ENCODE measurements at places on chromosomes 6 and 20. TPM values are rescaled to one million over a fixed set of nuclear protein-coding genes. Genes with fewer than 3 reads are reported as not detected.

DNA sequence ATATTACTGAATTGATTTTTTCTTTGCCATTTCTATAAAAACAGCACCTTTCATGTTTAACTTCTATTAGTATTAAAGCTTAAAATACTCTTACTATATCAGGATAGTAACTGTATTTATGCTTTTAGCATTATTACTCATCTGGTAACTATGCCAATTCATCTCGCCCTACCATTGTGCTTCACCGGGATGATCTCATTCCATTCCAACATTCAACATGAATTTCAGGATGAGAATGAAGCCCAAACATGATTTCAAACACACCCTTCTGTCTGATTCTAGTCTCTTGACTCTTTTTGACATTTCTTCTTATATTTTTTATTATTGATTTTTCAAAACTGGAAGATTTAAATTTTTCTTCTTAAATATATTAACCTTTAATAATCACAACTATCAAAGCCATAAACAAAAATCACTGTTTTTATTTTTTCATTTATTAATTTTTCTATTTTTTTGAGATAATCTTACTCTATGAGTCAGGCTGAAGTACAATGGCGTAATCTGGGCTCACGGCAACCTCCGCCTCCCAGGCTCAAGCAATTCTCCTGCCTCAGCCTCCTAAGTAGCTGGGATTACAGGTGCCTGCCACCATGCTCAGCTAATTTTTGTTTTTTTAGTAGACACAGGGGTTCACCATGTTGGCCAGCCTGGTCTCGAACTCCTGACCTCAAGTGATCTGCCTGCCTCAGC is 46.7 kb downstream of the GJA1 start:
- DNase-seq: peak; percentile 75

DNA sequence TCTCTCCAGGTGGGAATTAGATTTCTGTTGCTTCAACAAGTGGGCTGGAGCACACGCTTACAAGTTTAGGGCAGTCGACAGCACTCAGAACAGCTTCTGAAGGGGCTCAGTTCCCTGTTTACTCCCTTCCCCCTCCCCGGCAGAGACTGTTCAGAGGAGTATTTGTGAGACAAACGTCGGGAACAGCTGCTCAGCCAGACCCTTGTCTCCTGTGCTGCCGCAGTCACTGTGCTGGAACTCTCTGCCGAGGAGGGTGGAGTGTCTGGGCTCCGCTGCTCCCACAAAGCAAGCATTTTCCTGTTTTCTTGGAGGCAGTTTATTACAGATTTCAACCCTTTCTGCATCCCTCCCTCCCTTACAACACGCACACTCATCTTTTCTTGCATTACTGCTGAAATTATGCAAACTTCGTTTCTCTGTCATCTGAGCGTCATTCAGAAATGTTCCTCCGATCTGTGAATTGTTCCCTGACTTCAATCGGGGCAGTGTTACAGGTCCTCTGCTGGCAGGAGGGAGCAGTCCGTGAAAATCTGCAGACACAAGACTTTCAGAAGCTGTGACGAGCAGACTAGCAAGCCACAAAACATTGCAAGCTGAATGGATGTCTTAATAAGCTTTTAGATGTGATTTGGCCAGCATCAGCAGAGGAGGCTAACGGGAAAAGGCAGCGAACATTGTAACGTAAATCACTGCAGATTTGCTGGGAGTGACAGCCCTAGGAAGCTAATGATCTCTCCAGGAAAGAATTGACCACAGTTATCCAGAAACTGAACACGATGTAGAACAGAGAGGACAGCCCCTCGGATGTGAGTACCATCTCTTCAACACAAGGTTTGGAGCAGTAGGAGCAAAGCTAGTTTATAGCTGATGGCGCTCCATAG is 76.2 kb downstream of the LYRM2 start:
- peak; percentile 15 for DNase-seq

- DNase-seq: peak; percentile 21
These were observed 144.8 kb upstream of the FOXA2 start for GRCh38 chr20:22729180-22729579.

DNA sequence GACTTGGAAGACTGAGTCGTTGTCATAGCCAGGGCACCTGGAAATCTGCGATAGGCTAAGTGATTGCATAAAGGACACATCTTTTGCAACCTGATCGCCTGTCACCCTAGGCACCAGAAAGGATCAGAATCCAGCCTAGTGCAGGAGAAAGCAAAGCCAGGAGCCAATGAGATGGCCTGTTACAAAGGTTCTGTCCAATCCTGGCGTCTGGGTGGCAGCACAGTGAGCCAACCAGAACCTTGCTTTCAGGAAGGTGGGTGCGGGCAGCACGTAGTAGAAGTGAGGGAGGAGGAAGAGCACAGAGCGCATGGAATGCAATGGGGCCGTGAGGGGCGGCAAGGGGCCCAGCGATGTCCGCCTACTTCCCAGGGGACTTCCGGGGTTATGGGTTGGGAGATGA is 120.4 kb upstream of the GGTLC1 start:
- DNase-seq: no peak

DNA sequence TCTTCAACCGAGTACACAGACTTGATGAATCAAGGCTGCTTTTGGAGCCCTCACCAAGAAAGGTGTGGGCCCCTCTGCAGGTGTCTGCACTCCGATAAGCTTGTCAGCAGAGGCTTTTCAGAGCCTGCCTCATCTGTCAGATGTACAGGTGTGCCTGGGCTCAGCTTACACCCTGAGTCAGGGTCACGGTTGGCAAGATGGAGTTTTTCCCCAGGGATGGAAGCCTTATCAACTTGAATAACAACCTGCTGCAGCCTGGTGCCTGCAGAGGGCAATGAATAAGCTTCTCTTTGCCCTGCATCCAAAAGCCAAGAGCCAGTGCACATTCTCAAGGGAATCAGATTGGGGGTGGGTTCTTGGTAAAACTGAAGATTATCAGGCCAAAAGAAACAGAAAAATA is 427.1 kb downstream of the CD83 start:
- no peak for DNase-seq

DNA sequence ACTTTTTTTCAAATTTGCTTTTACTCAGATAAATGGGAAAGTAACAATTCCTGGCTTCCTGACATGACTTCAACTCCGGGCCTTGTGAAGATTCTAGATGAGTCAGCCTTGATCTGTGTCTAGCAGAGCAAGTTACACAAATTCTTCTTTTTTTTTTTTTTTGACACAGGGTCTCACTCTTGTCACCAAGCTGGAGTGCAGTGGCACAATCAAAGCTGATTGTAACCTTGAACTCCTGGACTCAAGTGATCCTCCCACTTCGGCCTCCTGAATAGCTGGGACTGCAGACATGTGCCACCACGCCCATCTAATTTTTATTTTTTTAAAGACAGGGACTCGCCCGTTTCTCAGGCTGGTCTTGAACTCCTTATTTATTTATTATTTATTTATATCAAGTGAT is 7.3 kb upstream of the ARHGAP18 start:
- DNase-seq: peak; percentile 55

GRCh38 chr20:10297684-10298240 is 79.1 kb downstream of the SNAP25 start:
- no peak for DNase-seq

GRCh38 chr20:40073535-40074111 is 615.4 kb downstream of the MAFB start:
- no peak for DNase-seq

- DNase-seq: peak; percentile 67
These were observed 4.3 kb downstream of the TNNC2 start for GRCh38 chr20:45822857-45823256.

- no peak for DNase-seq
These were observed 821 bp downstream of the DHX35 start for GRCh38 chr20:38962928-38963401.

The FILIP1 gene
- 41.5 TPM for total RNA-seq

The SPATS1 gene
- not detected for total RNA-seq

The SYNDIG1 gene
- not detected for total RNA-seq

The HLA-DRA gene
- total RNA-seq: 0.47 TPM
